Stimulated activated CD4-positive, alpha-beta T cell treated with anti-CD3 and anti-CD28 coated beads, Interleukin-15, amount 100 ng/mL, for 1 hour (primary cell): ENCODE measurements at places on chromosomes 1 and 21.

GRCh38 chr21:43209575-43210453 lies 41.0 kb downstream of the CRYAA start:
- DNase-seq, result no peak

DNA sequence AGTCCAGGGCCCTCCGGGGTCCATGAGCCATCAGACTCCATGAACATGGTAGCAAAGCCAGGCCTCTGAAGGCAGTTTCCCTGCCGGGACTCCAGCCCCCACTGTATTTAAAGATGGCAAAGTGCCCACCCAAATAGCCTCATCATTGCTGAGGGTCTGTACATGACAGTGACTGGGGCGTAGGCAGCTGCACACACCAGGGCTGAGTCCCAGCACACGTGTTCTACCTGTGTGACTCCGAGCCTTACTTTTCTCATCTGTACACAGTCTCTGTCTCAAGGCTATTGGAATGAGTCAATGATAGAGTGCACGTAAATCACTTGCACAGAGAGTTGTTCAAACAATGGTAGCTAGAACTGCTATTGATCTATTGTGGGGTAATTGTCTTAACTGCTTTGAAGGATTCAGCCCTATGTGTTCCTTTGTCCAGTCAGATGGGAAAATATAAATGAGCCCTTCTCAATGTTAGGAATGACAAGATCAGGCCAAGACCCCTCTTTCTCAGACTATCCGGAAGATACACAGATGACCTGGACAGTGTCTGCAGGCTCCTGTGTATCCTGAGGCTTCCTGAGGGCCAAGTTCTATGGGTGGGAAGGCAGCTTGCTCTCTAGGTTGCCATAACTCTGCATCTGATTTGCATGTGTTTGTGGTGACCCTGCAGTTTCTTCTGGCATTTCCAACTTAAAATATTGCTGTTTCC lies 48.9 kb downstream of the RASSF5 start:
- no peak for DNase-seq

DNA sequence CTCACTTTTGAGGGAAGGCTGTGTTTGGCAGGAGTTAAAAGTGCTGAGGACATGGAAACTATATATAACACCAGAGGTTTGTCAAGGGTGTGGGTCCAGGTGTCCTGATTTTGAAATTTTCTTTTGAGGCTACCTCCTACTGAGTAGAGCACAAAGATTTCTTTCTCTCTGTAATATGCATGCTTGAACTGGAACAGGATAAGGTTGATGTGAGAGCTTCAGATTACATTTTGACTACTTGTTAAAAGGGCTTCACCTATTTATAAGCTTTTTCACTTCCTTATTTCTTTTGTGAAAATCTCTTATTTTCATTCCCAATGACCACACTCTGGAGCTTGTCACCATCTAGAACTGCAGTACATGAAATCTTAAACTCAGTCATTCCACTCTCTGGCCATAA lies 59.8 kb upstream of the PLA2G4A start:
- DNase-seq, result no peak

DNA sequence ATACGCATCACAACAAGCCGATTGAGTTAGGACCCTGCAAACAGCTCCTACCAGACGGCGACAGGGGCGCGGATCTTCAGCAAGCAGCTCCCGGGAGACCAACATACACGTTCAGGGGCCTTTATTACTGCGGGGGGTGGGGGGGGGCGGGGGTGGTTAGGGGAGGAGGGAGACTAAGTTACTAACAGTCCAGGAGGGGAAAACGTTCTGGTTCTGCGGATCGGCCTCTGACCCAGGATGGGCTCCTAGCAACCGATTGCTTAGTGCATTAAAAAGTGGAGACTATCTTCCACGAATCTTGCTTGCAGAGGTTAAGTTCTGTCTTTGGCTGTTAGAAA lies 162.0 kb downstream of the RUNX1 start:
- no peak for DNase-seq

DNA sequence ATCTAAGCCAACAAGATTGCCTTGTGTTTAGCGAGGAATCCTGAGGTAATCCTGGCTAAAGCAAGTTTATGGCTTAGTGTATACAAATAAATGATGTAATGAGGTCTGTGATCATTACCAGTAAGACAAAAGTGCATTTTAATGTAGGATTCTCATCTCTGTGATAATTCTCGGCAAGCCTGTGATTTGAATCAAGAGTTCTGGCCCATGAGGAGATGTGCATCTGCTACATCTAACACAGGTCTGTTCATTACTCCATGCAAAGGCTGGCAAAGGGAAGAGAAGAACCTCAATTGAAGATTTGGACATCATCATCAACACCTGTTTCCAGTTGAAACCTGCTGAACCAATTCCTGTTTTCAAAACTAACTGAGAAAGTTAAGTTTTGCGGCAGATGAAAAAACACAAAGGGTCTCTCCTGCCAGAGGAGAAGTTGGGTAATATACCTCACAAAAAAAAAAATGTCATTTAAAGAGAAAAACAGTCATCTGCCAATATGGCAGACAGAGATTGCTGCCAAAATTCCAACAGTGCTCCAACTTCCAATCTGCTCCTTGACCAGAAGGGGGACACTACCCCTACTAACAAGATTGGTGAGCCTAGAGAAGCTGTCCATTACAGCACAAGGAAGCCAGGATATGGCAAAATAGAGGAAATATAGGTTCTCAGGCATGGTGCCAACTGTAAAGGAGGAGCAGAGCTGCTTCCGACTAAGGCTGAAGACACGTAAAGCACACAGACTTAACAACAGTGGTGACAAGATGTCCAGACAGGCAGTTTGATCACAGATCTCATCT lies 453.7 kb downstream of the TTLL7 start:
- DNase-seq, result no peak

- no peak for DNase-seq
Observed at GRCh38 chr1:240399381-240399780, 212.6 kb downstream of the GREM2 start.

GRCh38 chr1:20574686-20575540 lies 14.0 kb upstream of the CDA start:
- peak; percentile 4 for DNase-seq

DNA sequence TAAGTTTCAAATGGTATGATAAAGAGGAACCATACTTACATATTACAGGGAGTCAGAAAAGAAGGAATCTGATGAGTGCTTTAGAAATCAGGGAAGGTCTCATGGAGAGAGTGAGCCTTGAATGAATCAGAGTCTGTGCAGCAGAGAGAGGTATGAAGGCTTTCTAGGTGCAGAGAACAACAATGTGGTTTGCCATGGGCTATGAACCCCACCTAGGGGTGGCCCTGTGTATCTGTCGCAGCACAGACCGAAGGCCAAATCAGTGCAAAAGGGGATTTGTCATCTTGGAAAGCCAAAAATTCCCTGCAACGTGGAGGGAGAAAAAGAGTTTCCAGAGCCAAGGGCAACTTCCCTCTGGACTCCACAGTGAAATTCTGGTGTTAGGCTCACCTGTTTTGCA lies 3.5 kb downstream of the PAPPA2 start:
- DNase-seq, result no peak
